ENCODE measurements at places on chromosomes 13 and 19.

GRCh38 chr13:31090961-31091624 lies 70.6 kb downstream of the HSPH1 start:
- no peak for DNase-seq

DNA sequence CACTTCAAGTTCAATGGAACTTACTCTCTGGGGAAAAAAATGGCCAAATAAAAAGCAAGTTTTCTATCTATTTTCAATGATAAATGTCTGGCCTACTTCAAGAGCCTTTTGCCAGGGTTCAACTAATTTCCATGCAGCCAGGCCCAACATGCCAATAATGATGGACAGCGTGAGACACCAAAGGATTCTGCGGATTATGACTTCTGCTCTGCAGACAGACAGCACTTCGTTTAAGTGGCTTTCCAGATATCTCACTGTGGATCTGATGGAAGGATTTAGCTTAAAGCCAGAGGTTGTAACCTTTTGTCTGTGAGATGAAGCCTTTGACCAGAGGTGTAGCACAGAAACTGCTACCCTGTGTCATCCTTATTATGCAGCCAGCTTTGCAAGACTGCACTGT lies 614.2 kb downstream of the DCT start:
- DNase-seq, result no peak

DNA sequence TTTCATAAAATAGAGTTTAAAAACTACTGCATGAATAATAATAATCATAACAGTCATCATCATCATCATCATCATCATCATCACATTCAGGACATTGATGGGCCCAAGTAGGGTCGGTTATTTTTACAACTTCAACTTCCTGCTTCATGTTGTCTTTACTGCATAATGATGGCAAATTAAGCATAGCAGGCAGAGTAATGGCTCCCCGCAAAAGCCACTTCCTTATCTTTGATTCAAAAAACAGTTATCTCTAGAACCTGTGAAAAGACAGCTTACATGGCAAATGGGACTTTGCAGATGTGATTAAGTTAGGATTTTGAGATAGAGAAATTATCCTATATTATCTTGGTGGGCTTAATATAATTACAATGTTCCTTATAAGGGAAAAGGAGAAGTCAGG lies 792.9 kb downstream of the LIG4 start:
- no peak for DNase-seq

GRCh38 chr19:4361152-4362046 lies 18.0 kb downstream of the MPND start:
- no peak for DNase-seq

DNA sequence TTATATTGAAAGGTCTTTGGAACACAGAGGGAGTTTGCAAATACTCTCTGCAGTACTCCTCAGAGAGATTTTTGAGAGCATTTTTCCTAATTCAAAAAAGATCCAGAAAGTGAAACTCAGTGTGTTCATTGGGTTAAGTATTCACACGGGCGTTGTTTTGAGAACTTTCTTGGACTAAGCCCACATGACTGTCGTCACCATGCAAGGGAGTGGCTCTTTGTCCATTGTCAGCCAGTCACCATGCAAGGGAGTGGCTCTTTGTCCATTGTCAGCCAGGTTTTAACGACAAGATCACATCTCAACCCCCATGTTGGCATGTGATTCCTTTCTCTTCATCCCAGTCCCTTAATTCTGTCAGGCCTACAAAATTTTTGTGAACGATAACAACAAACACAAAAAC lies 81.2 kb upstream of the STK24 start:
- DNase-seq, result no peak

- no peak for DNase-seq
Measured at GRCh38 chr13:51921790-51922740, 60.3 kb downstream of the CCDC70 start.

DNA sequence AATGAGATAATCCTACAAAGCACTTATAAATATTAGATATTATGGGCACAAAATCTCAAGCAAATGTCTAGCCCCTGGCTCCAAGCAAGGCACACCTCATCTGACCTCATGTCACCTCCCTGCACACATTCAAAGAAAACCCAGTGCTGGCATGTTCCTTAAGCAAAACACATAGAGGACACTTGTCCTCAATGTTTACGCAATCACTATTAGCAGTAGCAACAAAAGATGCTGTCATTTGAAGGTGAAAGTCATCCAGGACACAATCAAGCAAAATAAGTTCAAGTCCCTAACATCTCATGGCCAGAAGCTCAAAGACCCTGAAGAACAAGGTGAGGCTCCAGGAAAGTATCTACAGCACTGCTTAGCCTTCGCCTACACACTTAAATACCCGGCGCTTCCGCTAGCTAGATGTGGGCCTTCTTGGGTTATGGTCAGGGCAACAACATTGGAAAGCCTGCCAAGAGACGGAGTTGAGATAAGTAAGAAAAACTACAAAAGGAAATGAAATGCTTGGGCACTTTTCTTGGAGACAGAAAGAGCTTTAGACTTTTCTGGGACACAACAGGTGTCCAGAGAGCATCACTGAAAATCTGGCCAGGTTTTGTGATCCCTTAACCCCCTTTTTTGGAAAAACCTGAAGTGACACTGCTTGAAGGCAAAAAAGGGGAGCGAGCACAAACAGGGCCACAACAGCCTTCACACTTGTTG lies 85.7 kb downstream of the FOXO1 start:
- DNase-seq, result no peak

GRCh38 chr13:113806526-113806925 lies 47.5 kb downstream of the TMEM255B start:
- no peak for DNase-seq

DNA sequence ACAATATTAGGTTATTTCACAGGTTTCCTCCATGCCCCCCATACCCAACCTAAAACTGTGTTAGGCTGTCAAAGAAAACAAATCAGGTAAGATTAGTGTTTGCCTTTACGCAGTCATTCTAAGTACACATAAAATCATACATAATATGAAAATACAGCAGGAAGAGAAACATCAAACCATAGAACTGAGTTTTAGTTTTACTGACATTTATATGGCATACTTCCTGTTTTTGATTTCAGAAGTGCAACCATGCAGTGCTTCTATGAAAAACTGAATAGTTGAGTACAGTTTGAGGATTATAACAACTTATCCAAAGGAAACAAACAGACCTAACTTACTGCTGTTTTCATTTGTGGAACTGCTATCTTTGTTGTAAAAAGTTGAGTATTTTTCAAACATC lies 91.3 kb downstream of the KCNRG start:
- no peak for DNase-seq

GRCh38 chr19:55598034-55598433 lies 1.3 kb downstream of the FIZ1 start:
- no peak for DNase-seq

GRCh38 chr13:48220981-48221685 lies 11.9 kb upstream of the ITM2B start:
- DNase-seq, result no peak

DNA sequence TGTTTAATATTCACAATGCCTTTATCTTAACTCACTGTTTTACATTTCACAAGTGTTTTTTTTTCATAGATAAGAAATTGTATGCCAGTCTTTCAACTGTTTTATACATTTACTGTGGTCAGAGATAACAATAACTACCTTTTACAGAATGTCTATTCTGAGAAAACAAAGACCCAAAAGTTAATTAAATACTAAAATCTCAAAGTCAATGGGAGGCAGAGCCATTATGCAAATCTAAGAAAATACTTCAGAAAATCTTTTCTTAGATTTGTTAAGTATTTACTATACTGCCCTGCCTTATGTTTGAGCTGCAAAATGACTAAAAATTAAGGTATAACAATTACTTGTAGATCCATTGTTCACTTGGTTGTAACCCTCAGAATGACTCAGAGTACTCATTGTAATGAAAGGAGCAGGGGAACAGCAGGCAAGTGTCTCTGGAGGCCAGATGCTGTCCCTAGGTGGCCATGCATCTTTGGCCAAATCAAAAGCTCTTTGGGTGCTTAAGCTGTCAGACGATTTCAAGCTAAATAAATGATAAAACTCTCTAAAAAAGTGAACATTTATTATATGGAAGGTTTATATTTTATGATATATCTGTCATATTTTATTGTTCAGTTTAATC lies 770.1 kb upstream of the PCDH20 start:
- no peak for DNase-seq

- DNase-seq, result no peak
Measured at GRCh38 chr13:53342623-53343360, 314.2 kb downstream of the OLFM4 start.

DNA sequence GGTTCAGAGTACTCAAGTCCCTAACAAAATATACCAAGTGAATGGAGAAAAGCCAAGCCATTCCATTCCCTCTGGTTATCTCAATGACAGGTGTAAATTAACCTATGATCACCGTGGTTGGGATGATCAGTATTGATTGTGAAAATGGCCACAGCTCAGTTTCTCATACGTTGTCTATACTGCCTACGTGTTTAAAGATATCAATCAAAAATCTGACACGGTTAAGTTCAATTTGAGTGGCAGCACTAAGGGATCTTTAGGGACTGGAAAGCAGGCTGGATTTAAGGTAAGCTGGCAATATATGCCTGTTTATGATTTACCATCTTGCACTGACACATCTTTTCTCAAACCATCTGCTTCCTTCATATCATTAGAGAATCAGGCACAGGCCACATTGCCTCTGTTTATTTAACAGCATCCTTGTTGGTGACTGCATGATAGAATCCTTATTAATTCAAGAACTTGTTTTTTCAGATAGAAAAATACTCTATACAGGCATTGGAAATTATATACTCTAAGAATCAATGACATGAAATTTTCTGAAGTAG lies 907.9 kb downstream of the PCDH9 start:
- no peak for DNase-seq

- DNase-seq, result no peak
Measured at GRCh38 chr13:31944262-31945160, 87.1 kb upstream of the FRY start.

GRCh38 chr19:39251846-39252245 lies 3.2 kb upstream of the IFNL4 start:
- DNase-seq, result no peak

- DNase-seq, result no peak
Measured at GRCh38 chr19:5563008-5563431, 4.7 kb downstream of the TINCR start.

DNA sequence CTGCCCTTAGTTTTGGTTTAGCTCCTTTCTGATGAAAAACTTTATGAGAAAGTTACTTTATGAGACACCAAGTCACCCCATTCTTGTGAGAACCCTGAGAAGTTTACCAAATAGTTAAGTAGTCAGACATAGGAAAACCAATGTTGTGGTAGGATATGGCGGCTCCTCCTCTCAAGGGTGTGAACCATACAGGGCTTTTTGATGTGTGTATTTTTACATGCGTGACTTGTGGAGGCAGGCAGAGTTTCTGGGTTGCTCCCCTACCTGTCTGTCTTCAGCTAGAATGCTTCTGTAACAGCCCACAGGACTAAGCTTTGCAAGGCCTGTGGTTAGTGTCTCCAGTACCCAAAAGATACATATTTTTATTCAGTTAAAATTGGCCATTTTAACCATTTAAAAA lies 18.3 kb downstream of the UBAC2 start:
- DNase-seq, result no peak

GRCh38 chr19:28234637-28235036 lies 978.3 kb downstream of the UQCRFS1 start:
- DNase-seq, result no peak

DNA sequence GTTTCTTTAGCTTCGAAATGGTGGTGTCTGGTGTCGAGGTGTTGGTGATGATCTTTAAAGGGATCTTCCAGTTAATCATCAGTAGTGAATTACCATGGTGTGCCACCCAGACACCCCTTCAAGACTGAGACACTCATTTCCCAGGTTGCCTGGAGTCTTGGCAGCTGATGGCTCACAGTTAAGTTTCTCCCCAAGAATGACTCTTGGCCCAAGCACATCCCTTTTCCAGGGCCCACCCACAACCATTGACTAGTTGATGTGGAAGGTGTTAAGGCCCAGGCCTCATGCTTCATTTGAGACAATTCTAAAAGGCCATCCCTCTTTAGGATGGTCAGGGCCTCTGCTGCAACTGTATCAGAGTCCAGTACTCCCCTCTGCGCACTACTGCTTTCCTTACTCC lies 145.5 kb downstream of the FOXO1 start:
- no peak for DNase-seq

DNA sequence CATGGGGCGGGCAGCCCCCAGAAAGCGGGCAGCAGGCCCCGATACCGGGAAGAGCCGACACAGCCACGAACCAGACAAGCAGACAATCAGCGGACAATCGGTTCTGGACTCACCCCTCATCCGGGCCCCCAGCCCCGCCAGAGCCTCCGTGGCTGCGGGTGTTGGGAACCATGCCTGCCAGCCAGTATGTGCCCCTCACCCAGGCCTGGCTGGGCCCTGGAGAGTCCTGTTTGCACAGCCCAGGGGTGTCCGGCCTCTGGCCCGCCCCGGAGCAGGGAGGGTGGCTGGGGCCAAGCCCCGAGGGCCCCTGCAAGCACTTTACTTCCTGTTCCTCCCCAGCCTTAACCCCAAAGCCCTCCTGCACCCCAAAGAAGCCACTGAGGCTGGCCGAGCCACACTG lies 7.8 kb downstream of the PODNL1 start:
- no peak for DNase-seq

GRCh38 chr19:3146677-3147100 lies 10.9 kb downstream of the GNA15 start:
- DNase-seq, result peak; percentile 38

DNA sequence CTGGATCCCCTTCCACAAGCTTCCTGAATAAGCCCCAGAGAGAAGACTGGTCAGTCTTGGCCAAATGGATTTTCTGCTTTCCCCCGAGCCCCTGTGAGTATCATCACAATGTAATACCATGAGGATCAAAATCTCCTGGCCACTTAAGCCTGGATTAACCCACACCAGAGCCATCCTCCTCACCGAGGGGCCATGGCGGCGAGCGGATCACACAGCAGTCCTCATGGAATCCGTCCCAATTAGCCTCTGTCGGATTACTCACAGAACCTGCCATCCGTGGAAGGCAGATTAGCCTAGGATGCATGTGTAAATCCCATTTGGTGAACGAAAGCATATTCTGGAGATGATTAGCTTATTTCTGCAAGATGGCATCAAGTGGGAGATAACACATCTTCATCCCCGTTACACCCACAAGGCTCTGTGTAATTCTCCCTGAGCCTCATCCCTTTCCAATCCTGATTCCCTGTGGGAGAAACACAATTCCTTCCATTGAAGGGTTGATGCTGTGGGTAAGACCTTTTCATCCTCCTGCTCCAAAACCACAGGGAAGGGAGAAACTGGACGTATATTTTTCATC lies 42.5 kb downstream of the GNG7 start:
- DNase-seq, result no peak

DNA sequence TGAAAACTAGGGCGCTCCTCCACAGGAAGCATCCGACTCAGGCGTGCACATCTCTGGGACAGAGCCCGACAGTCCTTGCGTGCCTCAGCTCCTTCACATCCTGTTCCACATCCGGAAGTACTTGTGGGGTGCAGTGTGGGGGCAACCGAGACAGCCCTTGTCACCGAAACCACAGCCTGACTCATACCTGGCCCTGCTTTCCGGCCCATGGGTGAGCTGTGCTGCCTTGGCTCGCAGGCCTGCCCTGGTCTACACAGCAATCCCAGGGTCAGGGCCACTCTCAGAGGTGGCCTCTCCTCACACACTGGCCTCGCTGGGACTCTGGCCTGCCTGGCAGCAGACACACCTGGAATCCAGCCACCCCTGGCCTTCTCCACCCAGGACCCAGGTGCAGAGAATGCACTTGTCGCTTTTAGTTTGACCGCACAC lies 100.4 kb downstream of the STK24 start:
- DNase-seq, result peak; percentile 37

- no peak for DNase-seq
Measured at GRCh38 chr13:20513466-20513995, 12.1 kb downstream of the CRYL1 start.

GRCh38 chr13:64371045-64371444 lies 2859.1 kb downstream of the PCDH9 start:
- DNase-seq, result no peak

Measured in activated gamma-delta T cell (primary cell).